ENCODE measurements at places on chromosomes 7 and 10.

DNA sequence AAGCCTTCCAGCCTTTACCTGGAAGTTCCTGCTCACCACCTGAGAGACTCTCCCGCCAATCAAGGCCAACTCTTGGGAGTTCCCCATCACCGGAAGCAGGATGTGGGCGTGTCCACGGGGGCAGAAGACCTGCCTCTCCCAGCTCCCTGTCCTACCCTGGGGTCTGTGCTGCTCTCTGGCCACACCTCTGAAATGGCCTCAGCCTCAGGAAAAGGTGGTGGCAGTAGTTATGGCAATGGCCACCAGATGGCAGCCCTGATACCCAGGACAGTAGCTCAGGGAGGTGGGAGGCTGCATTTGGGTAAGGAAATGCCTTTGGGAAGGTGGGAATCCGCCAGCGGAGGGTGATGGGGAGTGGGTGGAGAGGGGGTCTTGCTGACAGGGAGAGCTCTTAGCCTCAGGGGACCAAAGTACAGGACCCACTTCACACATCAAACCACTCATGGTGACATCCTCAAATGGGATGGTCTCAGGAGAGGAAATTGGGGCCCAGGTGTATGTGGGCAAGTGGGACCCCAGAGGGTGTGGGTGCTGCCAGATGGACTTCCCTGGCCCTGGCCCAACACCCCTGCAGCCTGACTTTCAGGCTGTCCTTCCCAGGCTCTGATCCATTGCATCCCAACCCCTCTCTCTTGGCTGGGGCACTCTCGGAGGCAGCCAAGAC lies 33.9 kb downstream of the KAZALD1 start:
- DNase-seq, result peak; percentile 54

DNA sequence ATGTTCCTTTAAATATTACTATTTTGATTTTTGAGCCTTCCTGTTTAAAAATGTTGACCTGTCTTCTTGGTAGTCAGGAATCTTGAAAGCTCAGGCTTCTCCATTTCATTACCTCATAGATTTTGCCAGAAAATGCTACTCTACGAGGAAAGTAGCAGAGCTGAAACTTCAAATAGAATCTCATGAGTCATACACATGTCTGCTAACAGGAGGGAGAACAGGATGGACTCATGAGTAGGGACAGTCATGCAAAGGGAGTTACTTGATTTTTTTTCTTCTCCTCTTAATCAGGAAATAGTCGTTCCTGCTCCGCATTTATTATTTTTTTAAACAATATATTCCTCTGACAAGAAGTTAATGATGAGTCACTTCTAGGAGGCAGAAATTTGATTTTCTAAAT lies 37.0 kb upstream of the MINDY3 start:
- peak; percentile 62 for DNase-seq

- no peak for DNase-seq
Observed at GRCh38 chr7:982511-983003, 424 bp upstream of the CYP2W1 start.

DNA sequence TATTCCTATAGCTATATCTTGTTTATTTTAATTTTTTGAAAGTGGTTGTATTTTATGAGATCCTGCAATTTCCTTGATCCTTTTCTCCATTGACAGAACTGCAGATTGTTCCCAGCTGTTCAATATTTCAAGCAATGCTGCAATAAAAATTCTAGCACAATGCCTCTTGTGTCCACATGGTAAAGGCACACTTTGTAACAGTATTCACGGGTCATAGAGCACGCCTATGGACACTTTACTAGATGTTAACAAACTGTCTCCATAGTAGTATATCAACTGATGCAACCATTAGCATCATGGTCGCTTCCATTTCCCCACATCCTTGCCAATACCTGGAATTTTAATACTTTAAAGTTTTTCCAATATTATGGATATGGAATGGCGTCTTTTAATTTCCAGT lies 123.9 kb upstream of the FZD8 start:
- DNase-seq, result no peak

DNA sequence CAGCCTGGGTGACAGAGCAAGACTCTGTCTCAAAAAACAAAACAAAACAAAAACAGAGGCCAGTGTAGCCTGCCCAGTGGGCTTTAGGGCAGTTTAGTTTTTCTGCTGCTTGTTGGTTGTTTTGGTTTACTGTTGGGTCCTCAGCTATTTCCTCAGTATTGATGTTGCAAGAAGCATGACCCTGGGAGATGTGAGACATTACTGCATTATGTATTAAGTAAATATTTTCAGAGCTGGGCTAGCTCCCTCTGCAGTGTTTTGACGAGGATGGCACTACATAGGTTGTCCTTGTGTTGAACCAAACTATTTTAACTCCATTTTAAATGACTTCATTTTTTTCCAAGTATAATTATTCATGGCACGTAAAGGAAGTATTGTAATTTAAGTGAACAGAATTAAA lies 4.8 kb downstream of the AKAP9 start:
- DNase-seq, result peak; percentile 84

- DNase-seq, result no peak
Observed at GRCh38 chr10:8055420-8056349, 1.2 kb downstream of the GATA3 start.

- DNase-seq, result peak; percentile 29
Observed at GRCh38 chr7:132575419-132575981, 770 bp downstream of the PLXNA4 start.

- no peak for DNase-seq
Observed at GRCh38 chr10:89476150-89476549, 59.2 kb downstream of the SLC16A12 start.

GRCh38 chr10:129459762-129460539 lies 7.1 kb upstream of the MGMT start:
- no peak for DNase-seq

DNA sequence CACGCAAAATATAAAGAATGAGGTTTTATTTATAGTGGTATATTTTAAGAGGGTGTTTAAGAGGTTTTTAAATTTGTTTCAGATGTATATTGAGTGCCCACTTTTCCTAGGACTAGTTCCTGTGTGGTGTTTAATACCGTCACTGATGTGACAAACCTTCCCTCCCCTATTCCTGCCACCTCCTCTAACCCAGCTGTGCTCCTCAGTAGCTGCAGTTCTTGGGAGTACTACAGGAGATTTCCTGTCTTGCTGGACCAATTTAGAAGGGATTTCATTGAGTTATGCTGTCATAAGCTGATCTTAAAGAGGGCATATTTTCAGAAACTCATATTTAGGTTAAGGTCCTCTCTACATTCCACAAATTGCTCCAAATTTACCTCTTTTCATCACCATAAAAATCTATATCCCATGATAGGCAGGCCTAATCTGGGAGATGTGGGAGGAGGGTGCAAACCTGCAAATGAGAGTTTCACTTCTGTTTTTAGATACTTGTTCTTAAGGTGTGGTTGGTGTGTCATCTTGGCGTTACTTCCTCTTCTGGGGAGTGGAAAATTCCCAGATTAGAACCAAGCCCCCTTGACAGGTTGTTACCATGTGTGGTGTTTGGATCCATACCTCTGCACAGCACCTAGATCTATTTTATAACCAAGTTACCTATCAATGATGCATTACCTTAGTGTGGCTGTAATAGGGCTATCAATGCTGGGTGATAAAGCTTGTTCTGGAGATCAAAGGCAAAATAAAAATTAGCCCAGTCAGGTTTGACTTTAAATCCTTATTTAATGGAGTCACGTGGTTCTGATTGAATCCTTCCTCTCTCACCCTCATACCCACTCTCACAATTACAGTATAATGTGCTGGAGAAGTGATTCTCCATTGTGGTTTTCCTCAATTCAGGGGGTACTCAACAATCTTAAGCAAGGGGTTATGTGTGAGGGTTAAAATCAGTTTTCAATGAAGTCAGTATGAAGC lies 141.1 kb downstream of the CDK14 start:
- no peak for DNase-seq

- no peak for DNase-seq
Observed at GRCh38 chr7:35820858-35821257, 20.0 kb downstream of the SEPTIN7 start.

- peak; percentile 42 for DNase-seq
Observed at GRCh38 chr10:110363572-110364411, 59.1 kb upstream of the SMNDC1 start.

DNA sequence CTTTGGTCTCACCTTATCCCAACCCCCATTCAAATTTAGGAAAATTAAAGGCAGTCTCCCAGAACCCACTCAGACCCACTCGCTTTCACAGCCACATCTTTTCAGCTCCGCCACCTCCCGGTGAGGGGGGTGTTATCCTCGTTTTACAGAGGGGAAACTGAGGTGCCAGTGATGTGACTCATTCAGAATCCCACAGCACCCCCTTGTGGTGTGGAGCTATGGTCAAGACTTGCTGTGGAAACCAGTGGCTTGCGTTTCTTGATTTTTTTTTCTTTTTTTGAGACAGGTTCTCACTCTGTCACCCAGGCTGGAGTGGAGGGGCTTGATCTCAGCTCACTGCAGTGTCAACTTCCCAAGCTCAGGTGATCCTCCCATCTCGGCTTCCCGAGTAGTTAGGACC lies 27.6 kb downstream of the SLC35G1 start:
- DNase-seq, result no peak

DNA sequence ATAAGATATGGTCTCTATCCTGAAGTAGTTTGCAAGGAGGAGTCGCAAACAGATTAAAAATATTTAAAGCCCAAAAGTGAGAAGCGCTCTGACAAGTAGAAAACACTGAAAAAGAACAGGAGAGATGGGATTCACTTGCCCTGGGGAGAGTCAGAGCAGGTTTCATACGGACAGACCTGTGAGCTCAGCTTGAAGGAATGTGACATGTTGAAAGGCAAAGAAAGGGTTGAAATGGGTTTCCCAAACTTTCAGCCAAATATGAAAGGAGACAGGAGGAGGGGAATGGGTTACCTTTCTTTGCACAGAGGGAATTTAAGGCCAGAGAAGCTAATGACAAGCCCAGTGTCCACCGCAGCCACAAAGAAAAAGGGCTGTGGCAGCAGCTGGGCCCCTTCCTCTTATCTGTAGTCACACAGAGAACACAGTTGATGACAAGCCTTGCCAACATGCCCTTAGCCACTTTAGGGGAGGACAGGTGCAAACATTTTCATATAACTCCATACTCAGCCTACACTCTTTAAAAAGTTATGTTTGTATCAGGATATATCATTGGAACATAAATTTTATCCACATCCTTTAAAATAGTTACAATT lies 14.9 kb downstream of the HOXA1 start:
- no peak for DNase-seq

- no peak for DNase-seq
Observed at GRCh38 chr10:5356302-5356763, 8.4 kb upstream of the UCN3 start.

- DNase-seq, result no peak
Observed at GRCh38 chr10:104957178-104957841, 316.2 kb downstream of the SORCS3 start.
